ENCODE measurements at places on chromosomes 11 and 22. TPM values are rescaled to one million over a fixed set of nuclear protein-coding genes. Genes with fewer than 3 reads are reported as not detected.

POU2AF2 gene
- not detected for total RNA-seq

CYTH4 gene
- 28.2 TPM for total RNA-seq

TPST2 gene
- 26.0 TPM for total RNA-seq

TCP11L1 gene
- 39.4 TPM for total RNA-seq

SF1 gene
- 322 TPM for total RNA-seq

DNA sequence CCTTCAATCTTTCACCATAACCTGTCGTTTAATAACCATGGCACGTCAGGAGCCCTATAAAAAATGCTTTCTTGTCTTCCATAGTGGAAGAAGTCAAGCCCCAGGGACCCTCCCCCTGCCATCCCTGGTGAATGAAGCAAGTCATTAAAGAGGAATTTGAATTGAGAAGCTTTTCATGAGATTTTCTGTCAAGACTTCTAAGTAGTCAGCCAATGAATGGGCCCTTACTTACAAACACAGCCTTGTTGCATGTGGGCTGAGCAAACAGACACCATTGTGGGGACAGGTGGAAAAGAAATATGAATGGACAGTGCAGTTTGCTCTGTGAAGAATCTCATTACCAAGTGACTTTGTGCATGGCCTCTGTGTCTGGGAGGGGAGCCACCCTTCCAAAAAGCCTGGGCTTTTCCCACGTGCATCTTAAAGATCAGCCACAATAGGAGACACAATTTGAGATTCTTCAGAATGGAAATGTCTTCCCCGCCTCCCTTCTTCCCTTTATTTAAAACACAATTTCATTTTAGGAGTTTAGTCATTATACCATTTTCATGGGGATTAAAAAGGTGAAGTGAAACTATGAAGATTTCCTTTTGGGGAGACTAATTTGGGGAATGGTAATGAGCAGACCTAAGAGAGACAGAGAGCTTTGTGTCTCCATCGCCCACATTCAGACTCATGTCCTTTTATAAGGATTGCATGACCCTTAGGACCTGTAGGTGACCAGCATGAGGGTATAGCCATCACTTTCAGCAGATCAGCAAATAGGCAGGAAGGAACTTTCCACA, 152.0 kb downstream of the LRRC4C start:
- no peaks in the 10 kb centered on the region for H3K27me3 ChIP-seq
- DNase-seq, result no peak
- H3K27ac ChIP-seq, result no peak overlapping the region
- no peaks in the 10 kb centered on the region for H3K36me3 ChIP-seq
- no peaks in the 10 kb centered on the region for H3K4me1 ChIP-seq

DNA sequence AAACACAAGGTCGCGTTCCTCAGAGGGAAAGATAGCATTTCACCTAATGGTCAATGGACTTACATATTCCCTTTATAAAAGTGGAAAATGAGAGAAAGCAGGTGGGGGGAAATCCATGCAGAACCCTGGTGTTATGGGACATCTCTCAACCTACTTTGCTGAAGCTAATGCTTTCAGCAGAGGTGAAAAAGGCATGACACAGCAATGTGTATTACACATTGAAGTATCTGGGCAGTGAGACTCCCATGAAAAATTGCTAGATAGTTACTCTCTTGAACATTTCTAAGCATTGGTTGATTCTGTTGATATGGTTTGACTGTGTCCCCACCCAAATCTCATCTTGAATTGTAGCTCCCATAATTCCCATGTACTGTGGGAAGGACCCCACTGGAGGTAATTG, 60.0 kb upstream of the PICALM start:
- H3K36me3 ChIP-seq, result no peaks in the 10 kb centered on the region
- no peak overlapping the region for H3K4me3 ChIP-seq
- no peaks in the 10 kb centered on the region for H3K27me3 ChIP-seq
- H3K4me1 ChIP-seq, result peaks cover 4% of the 10 kb centered on the region
- DNase-seq, result no peak
- H3K27ac ChIP-seq, result no peak overlapping the region
